ENCODE measurements at places on chromosomes 4 and X.

DNA sequence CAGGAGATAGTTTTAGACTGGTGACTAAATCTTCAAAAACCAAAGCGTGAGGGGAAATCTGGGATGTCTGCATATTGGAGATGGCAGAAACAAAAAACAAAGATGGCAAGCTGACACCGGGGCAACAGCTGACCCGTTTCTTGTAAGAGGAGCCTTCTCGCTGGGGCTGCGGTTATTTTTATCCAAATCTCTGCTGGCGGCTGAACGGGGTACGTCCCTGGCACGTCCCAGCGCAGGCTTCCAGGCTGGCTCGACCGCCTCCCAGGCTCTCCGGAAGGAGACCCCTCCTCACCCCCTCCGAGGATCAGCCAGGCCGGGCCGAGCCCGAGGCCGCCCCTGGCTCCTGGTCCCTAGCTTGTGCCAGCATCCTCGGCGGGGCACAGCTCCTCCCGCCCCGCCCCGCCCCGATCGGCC is 403 bp downstream of the SGCB start:
- no peak for DNase-seq

DNA sequence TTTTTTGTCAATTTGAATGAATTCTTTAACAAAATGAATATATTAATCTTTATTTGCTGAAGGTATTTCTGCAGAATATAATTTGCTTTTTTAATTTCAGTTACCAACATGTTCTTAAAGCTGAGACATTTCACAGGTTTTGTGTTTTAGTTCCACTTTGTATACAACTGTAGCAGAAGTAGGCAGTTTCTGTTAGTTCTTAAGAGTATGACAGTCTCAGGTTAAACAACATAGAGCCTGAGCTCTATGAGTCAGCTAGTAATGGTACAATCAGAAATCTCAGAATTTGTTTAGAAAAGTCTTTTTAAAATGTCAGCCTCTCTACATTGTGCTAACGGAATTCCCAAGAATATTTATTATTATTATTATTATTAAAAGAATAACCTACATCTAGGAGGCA is 50.4 kb downstream of the GSTCD start:
- no peak for DNase-seq

DNA sequence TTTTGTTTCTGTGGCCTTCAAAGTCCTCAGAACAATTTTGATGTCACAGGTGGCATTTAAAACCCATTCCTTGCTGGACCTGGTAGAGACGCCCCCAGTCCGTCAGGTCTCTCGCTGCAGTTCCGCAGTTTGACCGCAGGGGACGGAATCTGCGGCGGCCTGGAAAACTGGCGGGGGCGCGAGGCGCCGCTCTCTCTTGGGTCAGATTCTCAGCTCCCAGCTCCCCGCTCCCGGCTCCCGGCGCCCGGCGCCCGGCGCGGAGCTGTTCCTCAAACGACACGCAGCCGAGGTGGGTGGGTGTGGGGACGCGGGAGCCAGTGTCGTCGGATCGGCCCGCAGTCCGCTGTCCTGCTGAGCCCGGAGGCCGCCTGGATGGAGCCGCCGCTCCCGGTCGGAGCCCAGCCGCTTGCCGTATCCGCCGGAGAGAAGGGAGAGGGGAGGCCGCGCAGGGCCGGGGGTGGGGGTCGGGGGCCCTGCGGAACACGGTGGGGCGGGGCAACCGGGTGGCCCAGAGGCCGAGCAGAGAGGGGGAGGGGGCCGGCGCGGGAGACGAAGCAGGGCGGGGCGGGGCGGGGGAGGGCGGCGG is at the start of gene OCRL:
TSS of gene OCRL (plus strand) at position 192 of the 586 bp plus-strand sequence. CDS start at position 373, 181 bp downstream.
- peak; percentile 60 for DNase-seq

DNA sequence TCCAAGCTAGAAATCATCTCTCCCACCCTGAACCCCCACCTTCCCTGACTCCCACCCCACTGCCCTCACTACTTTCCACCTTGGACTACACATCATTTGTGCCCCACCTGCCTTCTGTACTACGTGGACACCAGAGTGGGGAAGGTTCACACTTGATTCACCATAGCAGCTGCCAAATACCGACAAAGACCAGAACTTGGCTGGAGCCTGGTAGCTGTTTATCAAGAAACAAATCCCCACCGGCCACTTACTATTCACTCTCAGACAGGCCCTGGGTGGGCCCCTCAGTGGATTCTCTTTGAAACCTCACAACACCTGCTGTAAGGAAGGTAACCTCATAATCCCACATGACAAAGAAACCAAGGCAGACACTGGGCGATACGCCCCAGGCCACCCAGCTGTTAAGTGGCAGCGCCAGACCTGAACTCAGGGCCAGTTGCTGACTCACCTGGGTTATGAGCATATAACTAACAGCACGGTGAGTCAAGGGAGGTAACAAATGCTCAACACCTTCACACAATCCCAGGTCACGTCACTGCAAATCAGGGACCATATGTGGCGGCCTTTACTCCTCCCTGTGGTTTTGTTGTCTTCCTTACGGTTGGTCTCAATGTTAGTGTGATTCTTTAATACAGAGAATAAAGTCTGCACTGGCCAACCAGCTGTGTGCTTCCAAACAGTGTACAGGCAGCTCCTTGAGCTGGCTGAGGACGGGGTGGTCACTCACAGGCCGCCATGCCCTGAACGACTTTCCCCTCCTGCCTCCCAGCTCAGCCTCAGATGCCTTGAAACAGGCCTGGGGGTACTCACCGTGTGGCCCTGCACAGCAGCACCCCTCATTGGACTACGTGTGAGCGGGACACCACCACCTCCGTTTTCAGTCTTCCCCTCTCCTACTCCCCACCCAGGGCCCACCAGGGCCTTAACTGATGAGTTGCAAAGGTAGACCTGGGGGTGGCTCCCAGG is 7.5 kb downstream of the WDR1 start:
- DNase-seq = no peak

GRCh38 chr4:47017494-47017893 is 13.9 kb upstream of the GABRB1 start:
- no peak for DNase-seq

DNA sequence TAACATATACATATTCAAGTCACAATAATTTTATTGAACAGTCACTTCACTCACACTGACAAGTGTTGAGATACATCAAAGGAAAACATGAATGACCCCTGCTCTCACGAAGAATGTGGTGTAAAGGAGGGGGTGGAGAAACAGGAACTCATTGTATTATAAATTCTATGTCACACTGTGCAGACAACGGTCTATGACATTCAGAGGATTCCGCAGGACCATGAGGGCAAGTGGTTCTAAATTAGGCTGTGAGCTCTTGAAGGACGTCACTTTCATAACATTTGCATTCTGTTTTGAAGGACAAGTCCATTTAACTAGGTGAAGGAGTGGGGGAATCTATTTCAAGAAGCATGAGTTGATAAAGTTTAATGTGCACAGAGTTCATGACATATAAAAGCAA is 415.2 kb upstream of the HS3ST1 start:
- peak; percentile 60 for DNase-seq

Data from inflammatory macrophage treated with lipopolysaccharide for 4 hours (primary cell).